ENCODE measurements at places on chromosomes 1 and 21. TPM values are rescaled to one million over a fixed set of nuclear protein-coding genes. Genes with fewer than 3 reads are reported as not detected.

DNA sequence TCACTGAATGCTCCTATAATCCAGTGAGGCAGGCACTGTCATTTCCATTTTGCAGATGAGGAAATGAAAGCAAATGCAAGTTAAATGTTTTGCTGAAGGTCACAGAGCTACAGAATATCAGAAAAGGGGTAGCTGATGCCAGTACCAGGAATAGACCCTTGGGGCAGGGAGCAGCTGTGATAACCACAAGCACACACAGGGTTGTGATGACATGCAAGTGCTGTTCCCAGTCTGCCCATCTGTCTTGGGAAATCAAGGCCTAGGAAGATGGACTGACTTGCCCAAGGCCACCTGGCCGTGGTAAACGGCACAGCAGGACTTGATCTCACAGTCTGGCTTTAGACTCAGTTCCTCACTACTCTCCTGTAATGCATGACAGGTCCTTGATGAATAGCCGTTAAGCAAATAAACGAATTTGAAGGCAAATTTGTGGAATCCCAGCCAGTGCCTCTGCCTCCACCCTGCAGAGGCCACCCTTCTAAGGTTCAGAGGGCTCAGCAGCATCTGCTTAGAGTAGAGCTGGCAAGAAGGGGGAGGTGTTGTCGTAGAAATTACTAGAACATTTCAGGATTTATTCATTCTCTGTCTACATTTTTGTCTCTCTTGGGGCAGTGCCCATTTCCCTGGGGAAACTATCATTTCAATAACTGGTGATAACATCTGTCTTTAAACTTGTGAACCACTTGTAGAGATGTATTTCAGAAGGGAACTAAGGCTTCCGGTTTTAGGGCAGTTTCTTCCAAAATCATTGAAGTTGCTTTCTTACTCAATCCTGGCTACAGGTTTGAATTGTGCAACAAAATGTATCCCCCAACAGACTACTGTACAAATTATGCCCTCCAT, 53.2 kb upstream of the MRPS6 start:
- DNase-seq: no peak

- DNase-seq: no peak
These were observed 67.8 kb downstream of the FASLG start for GRCh38 chr1:172726740-172727139.

- no peak for DNase-seq
These were observed 21.1 kb upstream of the GPR157 start for GRCh38 chr1:9149837-9150581.

DNA sequence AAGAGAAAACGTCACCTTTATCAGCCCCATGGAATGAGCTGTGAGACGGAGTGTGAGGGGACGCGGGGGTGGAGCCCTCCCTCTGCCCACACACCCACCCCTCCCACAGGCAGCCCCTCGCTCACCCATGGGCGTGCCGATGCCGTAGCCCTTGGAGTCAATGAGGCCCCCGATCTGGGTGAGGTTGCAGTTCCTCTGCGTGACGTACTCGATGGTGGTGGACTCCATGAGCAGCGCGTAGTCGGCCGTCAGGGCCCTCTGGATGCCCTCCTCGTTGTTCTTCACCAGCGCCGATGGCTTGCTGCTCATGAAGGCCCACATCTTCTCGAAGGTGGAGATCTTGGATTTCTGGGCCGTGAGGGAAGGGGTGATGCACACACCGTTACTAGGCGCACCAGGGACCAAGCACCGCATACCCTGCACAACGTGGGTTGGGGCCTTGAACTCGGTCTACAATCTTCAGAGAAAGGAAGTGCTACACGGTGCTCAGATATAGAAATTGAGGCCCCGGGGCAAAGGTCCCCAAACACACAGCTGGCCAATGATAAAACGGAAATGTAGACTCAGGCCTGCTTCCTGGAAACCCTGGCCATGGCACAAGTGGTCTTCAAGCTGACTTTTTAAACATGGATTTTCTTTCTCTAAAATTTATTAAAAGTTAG, 228.2 kb downstream of the GRIK3 start:
- DNase-seq: no peak

DNA sequence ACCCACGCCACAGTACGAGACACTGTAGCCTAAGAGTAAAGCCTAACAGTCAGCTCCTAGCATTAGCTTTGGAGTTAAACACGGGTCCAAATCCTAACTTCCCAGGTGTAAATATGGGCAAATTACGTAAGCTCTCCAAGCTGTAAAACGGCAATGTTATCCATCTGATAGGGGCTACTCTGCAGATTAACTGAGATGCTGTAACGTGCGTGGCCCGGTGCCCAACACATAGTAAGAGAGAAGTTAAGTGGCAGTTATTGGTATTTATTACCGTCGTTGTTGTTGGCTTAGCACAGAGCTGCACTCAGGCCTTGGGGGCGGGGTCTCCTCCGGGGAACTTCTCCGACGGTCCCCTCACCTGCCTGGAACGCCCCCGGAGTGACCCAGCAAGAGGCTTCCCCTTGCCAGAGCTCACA, 457 bp downstream of the TRAPPC3 start:
- DNase-seq: no peak

Gene KIAA1614
- 0.33 TPM for total RNA-seq

Gene RUNX1
- 69.0 TPM for total RNA-seq

Gene RAB25
- 1.1 TPM for total RNA-seq

Gene MROH7
- total RNA-seq: not detected

Gene XCL1
- 0.36 TPM for total RNA-seq

Measured in naive thymus-derived CD8-positive, alpha-beta T cell (primary cell).